Breast epithelium (tissue), 4 donors: ENCODE measurements at places on chromosomes 7 and 10. TPM values are rescaled to one million over a fixed set of nuclear protein-coding genes. Genes with fewer than 3 reads are reported as not detected.
A peak's percentile ranks its signal among the peaks of the same experiment; 100 is the strongest.

The CASD1 gene
- 53.6 TPM for total RNA-seq

The CASTOR2 gene
- 4.3 TPM for total RNA-seq

The CHN2 gene
- total RNA-seq = 6.3 TPM

DNA sequence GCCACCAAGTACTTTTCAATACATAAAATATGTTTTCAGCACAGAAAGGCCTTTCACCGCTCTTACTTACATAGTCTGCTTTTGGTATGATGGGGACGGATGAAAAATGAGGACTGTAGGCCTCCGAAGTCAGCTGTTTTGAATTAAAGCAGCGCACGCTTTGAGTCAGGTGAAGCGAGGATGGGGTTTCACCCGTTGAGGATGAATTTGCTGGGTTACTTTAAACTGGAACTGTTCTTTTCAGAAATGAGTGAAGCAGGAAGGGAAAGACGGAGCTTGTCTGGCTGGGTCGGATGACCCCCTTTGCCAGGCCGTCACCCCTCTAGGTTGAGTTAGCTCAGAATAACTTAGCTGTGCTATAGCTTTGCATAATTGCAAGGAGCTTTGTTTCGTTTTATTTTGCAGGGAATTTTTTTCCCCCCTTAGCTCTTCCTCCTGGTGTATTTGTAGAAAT, 40.0 kb downstream of the CUX1 start:
- no peaks in the 10 kb centered on the region for H3K27me3 ChIP-seq
- H3K36me3 ChIP-seq = no peaks in the 10 kb centered on the region
- no peaks in the 10 kb centered on the region for H3K4me1 ChIP-seq
- no peak for DNase-seq
- peak overlapping the region; percentile 43 for H3K4me3 ChIP-seq

DNA sequence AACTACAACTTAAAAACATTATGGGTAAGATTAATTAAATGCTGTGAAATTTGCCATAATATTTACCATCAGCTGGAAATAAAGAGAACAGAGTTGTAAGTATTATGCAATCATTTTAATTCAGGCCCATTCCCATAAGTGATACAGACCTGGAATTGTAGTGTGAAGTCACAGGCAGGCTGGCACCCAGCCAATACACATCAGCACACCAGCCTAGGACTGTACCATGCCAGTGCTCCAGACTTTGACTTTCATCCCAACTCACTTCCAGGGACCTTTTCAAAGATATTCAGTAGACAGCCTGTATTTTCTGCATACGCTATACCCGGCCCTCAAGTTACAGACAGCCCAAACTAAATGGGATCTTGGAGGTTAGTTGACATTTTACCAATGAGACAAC, 143.3 kb downstream of the TES start:
- no peak for DNase-seq
- peaks cover 17% of the 10 kb centered on the region for H3K4me1 ChIP-seq
- no peak overlapping the region for H3K4me3 ChIP-seq
- H3K27me3 ChIP-seq = no peaks in the 10 kb centered on the region
- H3K36me3 ChIP-seq = no peaks in the 10 kb centered on the region

GRCh38 chr10:103861505-103861904, 6.1 kb upstream of the SH3PXD2A start:
- no peak overlapping the region for H3K4me3 ChIP-seq
- no peak for DNase-seq
- no peaks in the 10 kb centered on the region for H3K4me1 ChIP-seq
- no peaks in the 10 kb centered on the region for H3K27me3 ChIP-seq

DNA sequence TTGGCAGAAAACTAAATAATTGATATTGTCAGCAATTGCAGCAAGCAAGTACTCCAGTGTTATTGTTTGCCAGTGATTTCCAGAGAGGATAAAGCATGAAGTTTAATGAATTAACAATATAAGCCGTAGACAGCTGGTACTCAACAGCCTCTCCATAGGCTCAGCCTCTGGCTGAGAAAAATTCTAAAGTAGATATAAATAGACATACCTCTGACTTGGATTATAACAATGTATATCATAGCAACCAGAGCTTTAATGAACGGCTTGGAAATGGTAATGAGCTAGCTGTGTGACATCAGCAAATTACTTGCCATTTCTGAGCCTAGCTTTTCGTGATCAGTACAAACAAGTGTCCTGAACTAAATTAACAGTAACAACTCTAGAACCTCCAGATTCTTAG, 1055.4 kb upstream of the AUTS2 start:
- H3K27me3 ChIP-seq = no peaks in the 10 kb centered on the region
- no peaks in the 10 kb centered on the region for H3K36me3 ChIP-seq
- no peaks in the 10 kb centered on the region for H3K4me1 ChIP-seq
- H3K27ac ChIP-seq = no peak overlapping the region

GRCh38 chr7:42238709-42239366, 1.8 kb upstream of the GLI3 start:
- DNase-seq = no peak
- peaks cover 7% of the 10 kb centered on the region for H3K27me3 ChIP-seq
- peak overlapping the region; percentile 98 for H3K27ac ChIP-seq
- H3K36me3 ChIP-seq = no peaks in the 10 kb centered on the region

DNA sequence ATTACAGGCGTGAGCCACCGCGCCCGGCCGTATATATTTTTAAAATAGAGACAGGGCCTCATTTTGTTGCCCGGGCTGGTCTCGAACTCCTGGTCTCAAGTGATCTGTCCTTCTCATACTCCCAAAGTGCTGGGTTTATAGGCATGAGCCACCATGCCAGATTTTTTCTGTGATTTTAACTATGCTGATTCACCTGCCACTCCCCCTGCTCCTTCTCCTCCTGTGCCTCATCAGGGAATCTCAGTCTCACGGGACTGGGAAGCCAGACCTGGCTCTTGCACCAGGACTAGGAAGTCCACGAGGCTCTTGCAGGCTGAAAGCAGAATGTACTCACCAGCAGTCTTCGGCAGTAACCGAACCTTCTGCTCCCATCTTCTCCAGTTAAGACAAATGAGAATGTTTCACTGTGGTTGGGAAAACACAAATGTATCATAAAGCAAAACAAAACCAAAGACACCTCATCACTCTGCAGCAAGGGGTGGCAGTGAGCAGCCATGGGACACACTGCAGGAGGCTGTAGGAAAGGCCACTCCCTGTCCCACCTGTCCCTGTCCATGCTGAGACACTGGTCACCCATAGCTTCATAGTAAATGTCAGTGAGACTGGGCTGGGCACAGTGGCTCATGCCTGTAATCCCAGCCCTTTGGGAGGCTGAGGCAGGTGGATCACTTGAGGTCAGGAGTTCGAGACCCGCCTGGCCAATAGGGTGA, 78.7 kb upstream of the MKRN1 start:
- H3K27ac ChIP-seq = no peak overlapping the region
- no peaks in the 10 kb centered on the region for H3K36me3 ChIP-seq
- H3K4me1 ChIP-seq = no peaks in the 10 kb centered on the region
- DNase-seq = no peak
- H3K27me3 ChIP-seq = no peaks in the 10 kb centered on the region

- no peaks in the 10 kb centered on the region for H3K36me3 ChIP-seq
- H3K27ac ChIP-seq = no peak overlapping the region
- no peaks in the 10 kb centered on the region for H3K27me3 ChIP-seq
- no peaks in the 10 kb centered on the region for H3K4me1 ChIP-seq
- no peak for DNase-seq
Observed at GRCh38 chr10:30645340-30645827, 15.8 kb upstream of the LYZL2 start.
